ENCODE measurements at places on chromosomes 7 and 10.
A peak's percentile ranks its signal among the peaks of the same experiment; 100 is the strongest.

DNA sequence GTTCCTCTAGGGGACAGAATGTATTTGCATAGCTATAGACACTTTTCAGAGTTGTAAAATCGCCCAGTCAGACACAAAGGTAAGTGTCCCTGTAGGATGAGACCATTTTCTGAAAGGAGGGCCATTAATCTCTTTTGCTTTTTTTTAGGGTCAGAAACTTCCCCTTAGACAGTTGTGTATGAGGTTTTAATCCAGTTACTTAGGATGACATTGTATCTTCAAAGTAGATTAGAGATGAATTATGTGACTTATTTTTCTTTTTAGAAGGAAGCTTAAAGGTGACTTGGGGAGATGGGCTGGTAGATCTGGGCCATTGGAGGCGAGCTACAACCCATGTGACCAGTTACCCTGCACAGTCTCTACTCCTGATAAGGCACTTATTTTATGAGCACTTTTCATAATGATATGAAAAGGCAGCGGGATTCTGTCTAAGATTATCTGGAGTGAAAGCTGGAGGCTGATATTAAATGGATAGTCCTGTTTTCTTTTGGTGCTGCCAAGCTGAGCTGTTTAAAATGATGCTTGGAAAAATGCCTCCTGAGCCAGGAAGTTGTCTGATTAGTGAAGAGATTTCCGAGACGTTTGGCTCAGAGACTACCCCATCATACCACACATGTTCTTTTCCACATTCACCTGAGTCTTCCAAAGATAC lies 264.3 kb downstream of the AUTS2 start:
- no peak for DNase-seq

DNA sequence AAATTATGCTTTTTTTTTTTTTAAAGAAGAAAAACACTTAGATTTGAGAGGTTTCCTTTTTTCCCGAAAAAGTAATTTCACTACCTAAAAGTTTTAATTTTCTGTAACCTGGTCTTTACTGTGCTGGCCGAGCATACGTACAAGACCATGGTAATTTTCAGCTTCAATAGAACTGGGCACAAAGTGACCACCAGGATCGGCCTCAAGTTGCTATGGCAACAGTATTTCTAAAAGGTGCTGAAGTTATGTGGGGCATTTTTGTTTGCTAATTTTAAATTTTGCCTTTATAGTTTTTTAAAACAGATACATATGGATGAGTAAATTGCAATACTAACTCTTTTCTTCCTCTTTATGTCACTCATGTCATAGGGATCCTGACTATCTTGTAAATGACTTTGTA lies 69.4 kb downstream of the FAM204A start:
- no peak for DNase-seq

GRCh38 chr7:44216521-44217222 lies 15.9 kb downstream of the YKT6 start:
- DNase-seq: no peak

DNA sequence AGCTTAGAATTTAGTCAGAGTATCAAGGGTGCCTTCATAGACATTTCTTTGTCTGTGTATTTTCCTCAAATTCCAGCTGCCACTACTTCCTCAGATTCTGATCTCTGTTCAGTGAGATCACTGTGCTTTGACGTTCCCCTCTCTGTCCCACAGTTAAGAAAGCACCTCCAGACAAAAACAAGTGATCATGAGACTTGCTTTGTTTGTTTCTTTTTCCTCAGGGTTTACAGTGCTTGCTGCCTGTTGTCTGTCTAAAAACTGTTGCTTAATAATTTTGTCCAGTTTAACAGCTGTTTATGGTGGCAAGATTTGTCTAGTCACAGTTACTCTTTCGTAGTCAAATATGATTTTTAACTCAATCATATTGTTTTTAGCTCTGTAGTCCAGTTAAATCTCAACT lies 29.1 kb downstream of the TRUB1 start:
- DNase-seq: peak; percentile 86

- no peak for DNase-seq
Observed at GRCh38 chr7:102426268-102427018, 6.9 kb upstream of the ORAI2 start.

DNA sequence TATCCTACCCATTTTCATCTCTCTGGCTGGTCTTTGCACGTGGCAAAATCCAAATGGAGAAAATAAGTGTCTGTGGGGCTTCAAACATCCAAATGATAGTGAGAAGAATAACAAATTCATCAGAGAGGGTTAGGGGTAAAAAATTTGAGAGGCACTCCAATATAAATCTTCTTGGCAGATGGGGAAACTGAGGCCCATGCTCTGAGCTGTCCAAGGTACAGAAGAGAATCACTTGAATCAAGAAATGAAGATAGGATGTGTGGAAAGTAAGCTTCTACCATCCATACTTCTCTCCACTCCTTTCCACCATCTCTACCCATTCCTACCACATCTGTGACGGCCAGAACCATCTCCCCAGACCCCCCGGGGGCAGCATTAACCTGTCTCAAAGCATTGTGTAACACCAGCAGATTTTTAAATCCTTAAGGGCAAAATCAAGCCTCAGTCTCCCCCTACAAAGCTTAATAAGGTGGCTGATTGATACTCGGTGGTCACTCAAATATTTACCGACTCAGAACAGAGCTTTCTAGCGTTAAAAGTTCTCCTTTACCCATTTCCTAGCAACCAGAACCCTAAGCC lies 818 bp downstream of the GOT1 start:
- DNase-seq: no peak

GRCh38 chr10:34834274-34834673 lies 19.2 kb upstream of the PARD3 start:
- DNase-seq: no peak

- no peak for DNase-seq
Observed at GRCh38 chr10:71099731-71100361, 112.5 kb upstream of the UNC5B start.

GRCh38 chr7:134826105-134826504 lies 46.7 kb downstream of the CALD1 start:
- no peak for DNase-seq

- DNase-seq: no peak
Observed at GRCh38 chr10:112783351-112784021, 166.6 kb upstream of the TCF7L2 start.

- no peak for DNase-seq
Observed at GRCh38 chr7:25777969-25778708, 373.9 kb upstream of the NFE2L3 start.

GRCh38 chr10:90288391-90288933 lies 569.4 kb downstream of the HTR7 start:
- DNase-seq: peak; percentile 68

DNA sequence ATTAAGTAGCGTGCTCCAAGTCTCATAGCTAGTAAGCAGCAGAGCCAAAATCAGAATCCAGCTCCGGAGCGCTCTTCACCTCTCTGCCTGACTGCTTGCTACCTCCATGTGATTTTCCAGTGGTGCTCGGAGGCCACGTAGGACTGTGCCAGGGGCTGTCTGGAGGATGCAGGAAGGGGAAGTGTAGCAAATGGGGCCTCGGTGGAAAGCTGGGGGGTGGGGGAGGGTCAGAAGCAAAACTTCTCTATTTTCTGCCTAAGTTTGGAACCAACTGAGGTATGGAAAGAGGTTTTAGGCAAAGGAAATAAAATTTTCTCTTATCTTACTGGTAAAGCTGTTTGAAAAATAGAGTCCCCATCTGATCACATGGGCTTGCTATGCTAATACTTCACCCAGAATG lies 108.7 kb downstream of the TBXAS1 start:
- DNase-seq: peak; percentile 13

Data from endothelial cell of umbilical vein (primary cell).